ENCODE measurements at places on chromosomes 5 and 9. TPM values are rescaled to one million over a fixed set of nuclear protein-coding genes. Genes with fewer than 3 reads are reported as not detected.

- H3K27ac ChIP-seq, result no peak overlapping the region
- H3K4me3 ChIP-seq, result no peak overlapping the region
- no peaks in the 10 kb centered on the region for H3K36me3 ChIP-seq
- no peak for DNase-seq
- no peaks in the 10 kb centered on the region for H3K4me1 ChIP-seq
- H3K27me3 ChIP-seq, result no peaks in the 10 kb centered on the region
Observed at GRCh38 chr5:88550736-88551135, 282.1 kb upstream of the TMEM161B start.

- no peaks in the 10 kb centered on the region for H3K36me3 ChIP-seq
- no peak for DNase-seq
- H3K4me3 ChIP-seq, result no peak overlapping the region
- peaks cover 65% of the 10 kb centered on the region for H3K27me3 ChIP-seq
- H3K27ac ChIP-seq, result no peak overlapping the region
Observed at GRCh38 chr9:130283539-130284248, 18.1 kb downstream of the HMCN2 start.

DNA sequence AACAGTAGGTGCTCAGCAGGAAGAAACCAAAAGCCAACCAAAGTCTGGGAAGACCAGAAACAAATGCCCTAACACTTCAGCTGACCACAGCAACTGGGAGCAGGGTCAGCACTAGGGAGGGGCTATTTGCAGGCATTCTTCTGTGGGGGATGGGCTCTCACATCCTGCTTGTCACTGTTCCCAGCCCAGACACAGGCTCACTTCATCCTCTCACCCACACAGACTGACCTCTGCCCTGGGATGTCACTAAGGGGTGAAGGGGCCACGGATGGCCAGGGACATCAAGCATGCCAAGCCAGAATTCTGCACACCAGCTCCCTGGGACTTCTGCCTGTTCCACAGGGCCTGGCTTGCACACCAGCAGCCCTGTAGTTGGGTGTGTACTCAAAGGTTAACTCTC is 28.7 kb downstream of the GFRA3 start:
- peaks cover 3% of the 10 kb centered on the region for H3K4me1 ChIP-seq
- no peaks in the 10 kb centered on the region for H3K36me3 ChIP-seq

DNA sequence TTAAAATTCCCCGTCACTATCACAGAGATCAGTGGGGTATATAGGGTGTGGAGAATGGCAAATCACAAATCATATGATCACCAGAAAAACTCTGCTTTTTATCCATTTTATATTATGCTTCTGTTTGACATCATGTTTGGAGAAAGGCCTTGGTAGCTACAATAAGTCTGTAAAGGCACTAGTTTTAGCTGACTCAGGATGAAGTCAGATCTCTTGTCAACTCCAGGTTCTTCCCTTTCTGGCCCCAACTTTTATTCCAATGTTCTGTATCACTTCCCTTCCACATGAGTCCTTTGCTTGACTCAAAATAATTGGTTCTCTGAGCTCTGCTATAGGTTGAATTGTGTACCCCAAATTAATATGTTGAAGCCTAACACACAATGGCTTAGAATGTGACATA is 484.9 kb downstream of the PTPRD start:
- H3K27me3 ChIP-seq, result peaks cover 6% of the 10 kb centered on the region
- no peak for DNase-seq
- H3K4me1 ChIP-seq, result no peaks in the 10 kb centered on the region

- H3K27me3 ChIP-seq, result no peaks in the 10 kb centered on the region
- DNase-seq, result no peak
- no peaks in the 10 kb centered on the region for H3K36me3 ChIP-seq
Observed at GRCh38 chr9:82308836-82309235, 320.3 kb downstream of the SPATA31D1 start.

DNA sequence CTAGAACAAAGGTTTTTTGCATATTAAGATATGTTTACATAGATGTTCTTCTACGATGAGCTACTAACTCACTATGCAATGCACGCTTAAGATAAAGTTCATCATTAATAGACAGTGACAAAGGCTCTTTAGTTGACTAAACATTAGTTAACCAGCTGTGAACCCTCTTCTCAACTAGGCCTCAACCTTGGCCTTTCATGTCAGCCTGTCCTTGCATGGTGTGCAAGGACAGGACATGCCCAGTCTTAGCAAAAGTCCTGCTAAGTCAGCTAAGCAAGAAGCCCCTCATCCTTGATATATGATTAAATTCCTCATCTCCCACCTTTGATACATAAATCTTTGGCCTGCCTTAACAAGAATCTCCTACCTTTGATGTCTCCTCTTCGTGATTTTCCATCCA is 50.9 kb downstream of the PLPP1 start:
- no peak overlapping the region for H3K4me3 ChIP-seq
- no peak overlapping the region for H3K27ac ChIP-seq
- no peaks in the 10 kb centered on the region for H3K27me3 ChIP-seq
- H3K4me1 ChIP-seq, result peaks cover 29% of the 10 kb centered on the region
- peaks cover 2% of the 10 kb centered on the region for H3K36me3 ChIP-seq

DNA sequence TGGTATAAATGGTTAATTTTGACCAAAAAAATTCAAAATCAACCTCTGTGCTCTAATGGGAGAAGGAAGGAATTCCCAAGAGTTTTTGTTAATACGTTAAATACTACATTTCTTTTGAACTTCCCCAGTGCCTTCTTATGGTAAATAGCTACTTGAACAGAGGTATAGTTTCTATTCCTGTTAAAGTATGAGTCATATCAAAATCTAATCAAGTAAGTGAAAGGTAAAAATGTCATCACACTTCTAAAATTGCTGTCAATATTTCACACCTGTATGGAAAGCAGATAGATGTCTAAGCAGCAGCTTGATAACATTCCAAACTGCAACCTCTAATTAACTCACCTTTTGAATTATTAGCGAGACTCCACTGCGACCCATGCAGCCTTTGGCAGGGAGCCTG is 214.1 kb upstream of the MEF2C start:
- no peak for DNase-seq
- H3K4me1 ChIP-seq, result no peaks in the 10 kb centered on the region
- H3K27me3 ChIP-seq, result no peaks in the 10 kb centered on the region
- H3K36me3 ChIP-seq, result no peaks in the 10 kb centered on the region
- H3K27ac ChIP-seq, result no peak overlapping the region
- H3K4me3 ChIP-seq, result no peak overlapping the region

DNA sequence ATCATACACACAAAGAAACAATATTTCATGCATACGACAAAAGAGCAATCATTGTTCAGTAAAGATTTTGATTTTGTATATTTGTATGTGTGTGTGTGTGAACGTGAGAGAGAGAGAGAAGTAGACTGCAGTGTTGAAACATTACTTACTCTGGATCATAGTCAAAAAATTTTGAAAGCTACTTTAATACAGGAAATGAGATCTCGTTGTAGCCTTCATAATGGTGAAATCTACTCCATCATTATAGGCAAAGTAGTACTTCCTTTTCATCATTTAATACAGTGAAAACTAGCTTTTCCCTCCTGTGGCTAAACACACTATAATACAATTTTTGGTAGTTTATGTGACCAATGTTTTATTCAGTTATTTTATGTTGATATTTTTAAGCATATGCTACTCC is 1427.7 kb upstream of the C9orf72 start:
- no peaks in the 10 kb centered on the region for H3K4me1 ChIP-seq
- no peak overlapping the region for H3K27ac ChIP-seq
- H3K4me3 ChIP-seq, result no peak overlapping the region
- H3K36me3 ChIP-seq, result no peaks in the 10 kb centered on the region

DNA sequence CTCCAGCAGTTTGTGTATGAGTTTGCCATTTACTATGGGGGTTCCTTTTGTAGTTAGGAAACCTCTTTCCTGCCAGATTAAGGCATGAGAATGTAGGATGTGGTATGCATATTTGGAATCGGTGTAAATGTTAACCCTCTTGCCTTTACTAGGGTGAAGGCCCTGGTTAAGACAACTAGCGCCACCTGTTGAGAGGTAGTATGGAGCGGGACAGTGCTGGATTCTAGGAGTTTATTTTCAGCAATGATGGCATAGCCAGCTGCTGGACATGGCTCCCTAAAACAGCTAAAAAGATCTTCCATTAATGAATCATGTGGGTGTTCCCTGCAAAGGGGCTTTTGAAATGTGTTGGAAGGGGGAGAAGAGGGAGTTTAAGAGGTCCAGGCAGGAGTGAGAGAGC is 30.7 kb upstream of the GPX3 start:
- H3K27me3 ChIP-seq, result peaks cover 6% of the 10 kb centered on the region
- H3K4me3 ChIP-seq, result no peak overlapping the region
- DNase-seq, result no peak
- H3K27ac ChIP-seq, result no peak overlapping the region
- peaks cover 5% of the 10 kb centered on the region for H3K36me3 ChIP-seq
- H3K4me1 ChIP-seq, result no peaks in the 10 kb centered on the region

DNA sequence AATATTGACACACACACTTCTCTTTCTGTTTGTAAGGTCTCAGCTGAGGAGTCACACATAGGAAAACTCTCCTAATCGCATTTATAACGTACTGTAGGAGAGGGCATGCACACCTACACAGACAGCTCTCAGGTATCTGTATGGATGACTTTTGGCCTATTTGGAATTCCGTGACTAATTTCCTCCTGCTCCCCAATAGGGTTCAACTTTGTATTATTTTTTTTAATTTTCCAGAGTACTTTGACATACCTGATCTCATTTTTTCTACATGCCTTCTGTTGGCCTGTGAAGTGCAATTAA is 195.9 kb downstream of the ARHGAP26 start:
- no peaks in the 10 kb centered on the region for H3K27me3 ChIP-seq
- no peak overlapping the region for H3K4me3 ChIP-seq
- no peaks in the 10 kb centered on the region for H3K36me3 ChIP-seq

GRCh38 chr5:177495243-177496060 is 2.0 kb downstream of the PDLIM7 start:
- no peaks in the 10 kb centered on the region for H3K27me3 ChIP-seq
- H3K4me3 ChIP-seq, result peak overlapping the region; percentile 89
- peaks cover 76% of the 10 kb centered on the region for H3K4me1 ChIP-seq
- peak overlapping the region; percentile 91 for H3K27ac ChIP-seq

DNA sequence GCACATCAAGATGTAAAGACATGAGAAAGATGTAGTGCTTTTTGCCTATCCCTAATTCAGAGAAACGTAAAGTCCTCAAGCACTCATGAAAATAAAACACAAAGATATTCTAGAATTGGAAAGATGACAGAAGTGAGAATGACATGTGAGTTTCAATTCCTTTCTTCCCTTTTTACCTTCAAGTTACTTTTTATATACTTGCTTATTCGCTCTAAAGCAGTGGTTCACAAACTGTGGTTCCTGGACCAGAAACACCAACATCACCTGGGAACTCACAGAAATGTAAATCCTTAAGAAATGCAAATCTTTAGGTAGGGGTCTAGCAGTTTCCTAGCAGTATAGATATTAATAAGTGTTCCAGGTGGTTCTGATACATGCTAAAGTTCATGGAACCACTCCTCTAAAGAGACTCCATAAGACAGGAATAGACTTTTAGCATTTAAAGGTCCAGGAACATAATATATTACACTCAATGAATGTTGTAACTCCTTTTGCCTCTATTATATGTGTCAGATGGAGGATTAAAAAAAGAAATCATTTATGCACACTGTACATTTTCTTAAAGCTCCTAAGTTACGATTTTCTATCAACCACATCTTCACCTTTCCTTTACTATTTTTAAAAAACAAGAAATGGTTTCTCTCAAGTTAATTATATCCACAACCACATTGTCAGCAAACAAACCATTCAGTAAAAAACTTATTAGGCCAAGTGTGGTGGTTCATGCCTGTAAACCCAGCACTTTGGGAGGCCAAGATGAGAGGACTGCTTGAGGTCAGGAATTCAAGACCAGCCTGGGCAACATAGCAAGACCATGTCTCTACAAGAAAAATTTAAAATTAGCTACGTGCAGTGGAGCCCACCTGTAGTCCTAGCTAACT is 39.9 kb downstream of the ERP44 start:
- H3K36me3 ChIP-seq, result peaks cover 3% of the 10 kb centered on the region
- no peak overlapping the region for H3K4me3 ChIP-seq
- no peak for DNase-seq
- no peak overlapping the region for H3K27ac ChIP-seq

DNA sequence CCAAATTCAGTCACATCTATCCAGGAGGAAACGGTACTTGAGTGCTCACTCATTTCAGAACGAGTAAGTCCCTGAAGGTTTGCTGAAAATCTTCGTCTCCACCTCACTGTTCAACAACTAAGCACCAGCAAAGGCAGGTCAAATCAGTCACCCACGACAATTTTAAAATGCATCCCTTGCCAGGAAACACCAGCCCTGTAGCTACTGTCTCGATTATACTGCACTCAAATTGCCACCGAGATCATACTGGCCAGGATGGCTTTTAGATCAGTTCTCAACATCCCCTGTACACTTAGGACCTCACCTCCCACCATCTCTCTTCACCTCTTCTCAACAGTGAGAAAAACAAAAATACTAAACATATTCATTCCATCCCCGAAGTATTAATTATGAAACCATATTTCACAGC is 298.6 kb downstream of the AGTPBP1 start:
- no peak overlapping the region for H3K4me3 ChIP-seq
- H3K27me3 ChIP-seq, result peaks cover 12% of the 10 kb centered on the region
- H3K27ac ChIP-seq, result no peak overlapping the region
- DNase-seq, result no peak

DNA sequence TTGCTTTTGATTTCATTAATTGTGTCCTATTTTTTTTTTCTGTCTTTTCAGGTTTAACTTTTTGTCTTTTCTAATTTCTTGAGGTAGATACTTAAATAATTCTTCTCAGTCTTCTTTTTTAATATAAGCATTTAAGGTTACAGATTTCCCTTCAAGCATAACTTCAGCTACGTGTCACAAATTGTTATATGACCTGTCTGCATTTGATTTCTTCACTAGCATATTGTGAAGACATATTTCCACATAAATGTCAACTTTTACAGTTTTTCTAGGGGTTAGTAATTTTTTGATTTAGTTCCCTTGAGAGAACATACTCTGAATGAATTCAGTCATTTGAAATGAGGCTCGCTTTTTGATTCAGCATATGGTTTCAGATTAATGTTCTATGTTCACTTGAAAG is 35.6 kb downstream of the RASA1 start:
- DNase-seq, result no peak
- no peak overlapping the region for H3K4me3 ChIP-seq
- peaks cover 51% of the 10 kb centered on the region for H3K4me1 ChIP-seq
- peaks cover 22% of the 10 kb centered on the region for H3K36me3 ChIP-seq
- H3K27me3 ChIP-seq, result no peaks in the 10 kb centered on the region

MLANA gene
- not detected for total RNA-seq

GNA14 gene
- not detected for total RNA-seq

TDRD7 gene
- total RNA-seq, result 9.7 TPM

PCDHB11 gene
- total RNA-seq, result 2.4 TPM

MAMDC4 gene
- total RNA-seq, result 7.7 TPM

CDC20B gene
- total RNA-seq, result not detected

ZDHHC11B gene
- not detected for total RNA-seq

All from chondrocyte (in vitro differentiated cells).